Activated T-cell treated with anti-CD3 and anti-CD28 coated beads, Interleukin-2, amount 50 U/mL, for 48 hours (primary cell): ENCODE measurements at places on chromosomes 1 and 21.
A peak's percentile ranks its signal among the peaks of the same experiment; 100 is the strongest.

GRCh38 chr1:111989531-111990025 is at the start of gene KCND3:
Gene KCND3, minus strand, starts transcription at chr1:111989668.
- peak; percentile 21 for DNase-seq

DNA sequence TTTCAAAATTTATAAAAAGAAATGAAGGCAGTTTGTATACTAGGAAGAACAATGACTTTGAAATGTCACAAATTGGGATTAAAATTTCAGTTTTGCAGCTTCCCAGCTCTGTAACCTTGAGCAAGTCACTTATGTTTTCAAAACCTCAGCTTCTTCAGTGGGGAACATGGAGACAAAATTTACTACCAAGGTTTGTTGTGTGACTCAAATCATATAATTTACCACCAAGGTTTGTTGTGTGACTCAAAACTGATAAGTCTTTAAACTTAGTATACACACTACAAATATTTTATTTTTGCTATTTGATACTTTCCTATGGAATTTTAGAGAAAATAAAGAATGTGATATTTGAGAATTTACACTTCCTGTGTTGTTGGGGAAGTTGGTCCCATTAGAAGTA is 219.9 kb downstream of the KCTD3 start:
- no peak for DNase-seq

- DNase-seq = no peak
Observed at GRCh38 chr1:7390604-7391000, 380.5 kb upstream of the VAMP3 start.

GRCh38 chr1:45353685-45354084 is 13.4 kb upstream of the MUTYH start:
- no peak for DNase-seq

DNA sequence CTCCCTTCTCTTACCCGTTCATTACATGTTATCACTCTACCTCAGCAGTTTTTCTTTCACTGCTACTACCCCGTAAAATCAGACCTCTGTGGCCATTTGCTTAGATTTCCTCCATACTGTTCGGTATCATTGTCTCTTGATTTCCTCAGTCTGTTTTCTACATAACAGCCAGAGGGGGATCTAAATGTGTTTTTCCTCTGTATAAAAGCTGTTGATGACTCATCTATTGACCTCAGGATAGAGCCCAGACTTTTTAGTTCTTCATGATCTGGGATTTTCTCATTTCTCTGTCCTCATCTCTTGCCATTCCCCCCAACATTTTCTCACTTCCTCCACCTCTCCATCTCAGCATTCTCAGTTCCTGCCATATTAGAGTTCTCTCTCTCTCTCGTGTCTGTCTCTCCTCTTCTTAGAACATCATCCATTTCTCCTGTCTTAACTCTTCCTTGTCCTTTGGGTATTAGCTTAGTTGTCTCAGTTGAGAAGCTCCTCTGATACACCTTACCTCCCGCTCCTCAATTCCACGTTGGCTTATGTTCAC is 10.5 kb downstream of the OTUD3 start:
- DNase-seq = no peak

DNA sequence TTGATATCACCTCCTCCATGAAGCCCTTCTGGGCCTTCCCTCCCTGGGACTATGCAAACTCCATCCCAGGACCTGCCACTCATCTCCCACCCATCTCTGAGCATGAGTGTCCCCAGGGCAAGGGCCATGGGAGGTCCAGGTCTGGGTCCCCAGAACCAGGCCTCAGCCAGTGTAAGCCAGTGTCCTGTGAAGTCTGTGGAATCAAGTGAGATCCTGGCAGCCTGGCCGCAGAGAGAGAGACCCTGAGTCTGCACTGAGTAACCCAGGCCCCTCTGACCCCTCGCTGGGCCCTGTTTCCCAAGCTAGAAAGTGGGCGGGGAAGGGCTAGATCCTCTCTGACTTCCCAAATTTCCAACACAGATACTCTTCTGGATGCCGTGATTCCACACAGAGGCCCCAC is 132.7 kb downstream of the DMRTB1 start:
- DNase-seq = no peak

DNA sequence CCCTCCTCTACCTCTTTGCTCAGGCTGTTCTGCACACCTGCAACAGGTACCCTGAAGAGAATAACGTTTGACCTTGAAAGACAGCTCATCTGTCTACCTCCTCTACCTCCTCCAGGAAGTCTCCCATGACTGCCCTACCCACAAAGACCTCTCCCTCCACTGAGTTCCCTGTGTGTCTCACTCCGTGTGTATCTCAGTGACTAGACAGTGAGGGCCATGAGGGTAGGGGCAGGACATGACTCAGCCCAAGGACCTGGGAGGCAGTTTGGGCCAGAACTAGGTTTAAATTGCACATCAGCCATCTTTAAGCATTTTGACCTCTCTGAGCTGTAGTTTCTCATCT is 32.0 kb upstream of the LRP8 start:
- DNase-seq = no peak

- no peak for DNase-seq
Observed at GRCh38 chr1:59699227-59699847, 115.4 kb upstream of the HOOK1 start.

DNA sequence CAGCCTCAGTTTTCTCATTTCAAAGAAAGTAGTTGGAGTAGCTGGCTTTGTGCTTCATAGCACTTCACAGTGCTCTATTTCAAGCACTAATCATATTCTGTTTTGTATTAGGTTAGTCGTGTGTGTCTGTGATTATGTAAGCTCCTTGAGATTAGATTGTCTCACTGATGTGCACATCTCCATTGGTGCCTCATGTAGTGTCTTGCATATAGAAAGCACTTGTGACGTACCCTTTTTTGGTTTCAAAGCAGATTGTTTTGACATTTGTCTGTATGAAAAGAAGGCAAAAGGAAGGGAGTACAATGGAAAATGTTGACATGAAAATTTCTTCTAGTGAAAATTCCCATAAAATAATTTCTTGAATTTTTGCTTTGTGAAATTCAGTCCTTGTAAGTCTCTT is 13.9 kb downstream of the BTBD8 start:
- DNase-seq = no peak
